ENCODE measurements at places on chromosomes 13 and 19. TPM values are rescaled to one million over a fixed set of nuclear protein-coding genes. Genes with fewer than 3 reads are reported as not detected.

Gene ZC3H13
- total RNA-seq: 39.1 TPM

Gene TCF3
- total RNA-seq: 30.8 TPM

Gene ZNF728
- total RNA-seq: 5.1 TPM

Gene TMEM238
- total RNA-seq: 1.7 TPM

GRCh38 chr19:51325161-51325976, 13.9 kb downstream of the IGLON5 start:
- no peak for DNase-seq

- no peak for DNase-seq
These were observed 5.4 kb downstream of the KCTD4 start for GRCh38 chr13:45195421-45195820.

GRCh38 chr19:38375098-38375493, 725 bp downstream of the PSMD8 start:
- no peak for DNase-seq

Data from sigmoid colon (tissue), 7 donors.